ENCODE measurements at places on chromosomes 7 and 10.
A peak's percentile ranks its signal among the peaks of the same experiment; 100 is the strongest.

- peak; percentile 77 for DNase-seq
Observed at GRCh38 chr7:122886357-122887081, at the start of gene CADPS2. Gene CADPS2, minus strand, starts transcription at chr7:122886460. Its CDS starts 123 bp downstream, at chr7:122886337.

DNA sequence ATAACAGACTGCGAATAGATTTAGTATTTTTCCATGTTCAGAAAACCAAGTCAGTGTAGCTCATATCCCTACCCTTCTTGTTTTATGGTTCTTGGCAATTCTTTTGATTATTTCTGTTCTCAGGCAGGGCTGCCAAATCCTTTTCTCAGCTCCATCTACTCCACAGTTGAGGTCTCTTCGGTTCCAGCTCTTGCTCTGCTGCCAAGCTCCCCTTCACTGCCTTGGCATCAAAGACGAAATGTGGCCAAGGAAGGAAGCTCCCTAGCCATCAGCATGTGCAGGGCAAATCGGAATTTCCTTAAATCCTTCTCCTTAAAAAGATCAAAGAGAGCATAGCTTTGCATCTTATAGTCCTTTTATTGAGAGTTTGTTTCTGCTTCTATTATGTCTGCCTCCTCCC is 116.4 kb upstream of the NOBOX start:
- no peak for DNase-seq

- no peak for DNase-seq
Observed at GRCh38 chr10:77350711-77351119, 286.9 kb downstream of the KCNMA1 start.

- no peak for DNase-seq
Observed at GRCh38 chr10:132496360-132497062, 41.1 kb upstream of the INPP5A start.

- DNase-seq = peak; percentile 54
Observed at GRCh38 chr7:151432658-151433521, 7.1 kb downstream of the CRYGN start.

GRCh38 chr10:116241642-116242410 is 31.2 kb downstream of the GFRA1 start:
- no peak for DNase-seq

DNA sequence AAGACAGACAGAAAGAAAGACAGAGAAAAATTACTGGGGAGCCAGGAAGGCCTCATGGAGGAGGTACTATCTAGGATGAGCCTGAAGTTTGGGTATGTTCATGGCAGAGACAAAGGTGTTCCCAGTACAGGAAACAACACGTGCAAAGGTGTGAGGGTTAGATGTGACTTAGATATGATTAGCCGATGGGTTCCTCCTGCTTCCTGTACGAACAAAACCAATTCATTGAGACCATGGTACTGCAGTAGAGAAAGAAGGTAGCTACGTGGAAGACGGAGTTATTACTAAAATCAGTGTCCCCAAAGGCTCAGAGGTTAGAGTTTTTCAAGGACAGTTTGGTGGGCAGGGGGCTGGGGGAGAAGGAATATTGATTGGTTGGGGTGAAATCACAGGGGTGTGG is 55.2 kb upstream of the CHST3 start:
- no peak for DNase-seq

Measured in common myeloid progenitor, CD34-positive (primary cell).